Psoas muscle (tissue), 8 donors: ENCODE measurements at places on chromosomes 3 and 15. TPM values are rescaled to one million over a fixed set of nuclear protein-coding genes. Genes with fewer than 3 reads are reported as not detected.

DNA sequence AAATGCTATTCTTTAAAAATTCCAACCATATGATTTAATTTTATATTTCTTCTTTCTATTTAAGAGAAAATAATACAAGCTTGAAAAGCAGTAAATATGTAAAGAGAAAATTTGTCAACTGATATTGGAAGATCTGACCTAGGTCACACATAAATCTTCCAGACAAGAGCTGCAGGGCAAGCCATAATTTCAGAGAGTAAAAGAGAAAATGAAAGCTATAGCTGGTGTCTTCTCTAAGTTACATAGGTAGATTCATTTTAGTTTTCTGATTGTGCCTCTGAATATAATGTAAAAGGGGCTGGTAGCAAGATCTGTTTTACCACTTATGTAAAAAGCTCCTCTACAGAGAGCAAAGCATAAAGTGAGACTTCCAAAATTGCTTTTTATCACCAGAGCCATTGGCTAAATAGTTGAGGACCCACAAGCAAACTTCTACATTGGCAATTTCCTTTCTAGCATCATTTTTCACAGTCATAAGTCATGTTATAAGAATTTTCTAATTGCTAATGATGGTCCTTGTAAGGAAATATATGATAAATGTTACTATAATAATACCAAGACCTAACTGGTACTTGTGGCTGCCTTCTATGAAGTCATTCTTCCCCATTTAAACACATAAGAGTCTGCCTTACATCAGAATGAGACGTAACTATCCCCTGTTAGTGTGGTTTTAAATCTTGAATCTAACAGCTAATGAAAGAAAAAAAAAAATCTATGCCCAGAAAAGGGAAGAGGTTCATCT, 80.8 kb upstream of the SKOR1 start:
- H3K27ac ChIP-seq, result no peak overlapping the region
- no peaks in the 10 kb centered on the region for H3K27me3 ChIP-seq
- DNase-seq, result no peak
- no peaks in the 10 kb centered on the region for H3K36me3 ChIP-seq
- H3K4me3 ChIP-seq, result no peak overlapping the region

DNA sequence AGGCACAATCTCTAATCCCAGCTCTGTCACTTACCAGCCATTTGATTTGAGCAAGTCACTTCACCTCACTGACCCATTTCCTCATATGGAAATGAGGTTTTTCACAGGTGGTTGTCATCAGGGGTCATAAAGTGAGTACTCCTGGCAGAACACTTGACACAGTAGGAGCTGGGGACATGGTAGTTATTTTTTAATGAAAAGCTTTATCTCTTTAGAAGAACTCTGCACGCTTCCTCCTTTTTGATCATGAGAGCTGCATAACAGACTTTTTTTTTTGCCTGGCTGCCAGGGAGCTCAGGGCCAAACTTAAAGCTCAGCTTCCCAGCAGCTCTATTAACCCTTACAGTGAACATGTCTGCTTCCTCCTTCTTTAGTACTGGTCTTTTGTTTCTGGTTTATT, 8.4 kb downstream of the VWA5B2 start:
- peaks cover 3% of the 10 kb centered on the region for H3K27me3 ChIP-seq
- H3K27ac ChIP-seq, result no peak overlapping the region
- H3K36me3 ChIP-seq, result peaks cover 10% of the 10 kb centered on the region

The C3orf22 gene
- polyA plus RNA-seq, result not detected

The CFAP91 gene
- 0.72 TPM for polyA plus RNA-seq

The NEK10 gene
- polyA plus RNA-seq, result 4.1 TPM

The APOD gene
- 629 TPM for polyA plus RNA-seq
